ENCODE measurements at places on chromosomes 2 and 18. TPM values are rescaled to one million over a fixed set of nuclear protein-coding genes. Genes with fewer than 3 reads are reported as not detected.

The LAMA3 gene
- 20.5 TPM for total RNA-seq

The IWS1 gene
- 28.5 TPM for total RNA-seq

The KCNJ13 gene
- not detected for total RNA-seq

The RNF152 gene
- total RNA-seq, result 7.2 TPM

The KLHL29 gene
- total RNA-seq, result 6.0 TPM

The SLC11A1 gene
- total RNA-seq, result 10.3 TPM

The FAM228A gene
- 1.8 TPM for total RNA-seq

The CSRNP3 gene
- 4.3 TPM for total RNA-seq

The HJURP gene
- total RNA-seq, result 0.07 TPM
